ENCODE measurements at places on chromosomes 2 and 18.

DNA sequence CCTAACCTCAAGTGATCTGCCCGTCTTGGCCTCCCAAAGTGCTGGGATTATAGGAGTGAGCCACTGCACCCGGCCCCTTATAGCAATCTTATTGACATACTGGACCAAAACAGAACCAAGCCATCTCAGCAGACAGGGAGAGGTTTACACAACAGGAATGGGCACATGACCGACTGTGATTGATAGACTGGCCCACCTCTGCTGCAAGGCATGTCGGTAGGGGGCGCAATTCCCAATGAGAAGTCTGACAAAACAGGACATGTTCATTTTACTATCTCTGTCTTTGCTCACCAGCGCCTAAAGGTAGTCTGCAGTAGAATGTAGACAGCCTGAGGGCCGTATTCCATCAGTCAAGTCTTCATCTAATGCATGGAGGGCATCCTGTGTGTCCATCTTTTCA lies 2.0 kb downstream of the LYPD6B start:
- peak; percentile 47 for DNase-seq

DNA sequence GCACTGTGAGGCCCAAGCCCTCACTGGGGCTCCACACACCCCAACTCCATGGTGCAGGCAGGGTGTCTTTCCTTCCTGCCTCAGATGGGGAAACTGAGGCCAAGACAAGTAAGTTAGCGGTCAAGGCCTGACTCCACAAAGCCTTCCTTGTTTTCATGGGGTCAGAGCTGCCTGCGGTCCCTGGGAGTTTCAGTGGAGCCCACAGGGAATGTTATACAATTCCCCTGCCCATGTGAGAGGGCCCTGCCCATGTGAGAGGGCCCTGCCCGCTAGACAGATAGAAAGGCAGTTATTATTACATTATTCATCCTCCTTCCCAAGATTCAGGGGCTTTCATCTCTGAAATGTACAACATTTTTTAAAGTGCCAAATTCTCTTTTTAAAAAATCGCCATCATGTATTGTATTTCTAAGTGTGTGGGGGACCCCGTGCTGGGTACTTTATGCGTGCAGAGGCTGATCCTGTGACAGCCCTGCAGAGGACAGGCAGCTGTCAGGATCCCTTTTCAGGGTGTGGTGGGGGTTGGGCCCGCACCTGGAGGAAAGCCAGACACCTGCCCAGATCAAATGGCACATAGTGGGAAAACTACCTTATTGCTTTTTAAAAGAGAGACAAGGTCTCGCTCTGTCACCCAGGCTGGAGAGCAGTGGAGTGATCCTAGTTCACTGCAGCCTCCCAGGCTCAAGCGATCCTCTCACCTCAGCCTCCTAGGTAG lies 23.4 kb downstream of the FBLN7 start:
- DNase-seq = no peak

GRCh38 chr2:120871016-120871635 lies 135.5 kb downstream of the GLI2 start:
- no peak for DNase-seq

DNA sequence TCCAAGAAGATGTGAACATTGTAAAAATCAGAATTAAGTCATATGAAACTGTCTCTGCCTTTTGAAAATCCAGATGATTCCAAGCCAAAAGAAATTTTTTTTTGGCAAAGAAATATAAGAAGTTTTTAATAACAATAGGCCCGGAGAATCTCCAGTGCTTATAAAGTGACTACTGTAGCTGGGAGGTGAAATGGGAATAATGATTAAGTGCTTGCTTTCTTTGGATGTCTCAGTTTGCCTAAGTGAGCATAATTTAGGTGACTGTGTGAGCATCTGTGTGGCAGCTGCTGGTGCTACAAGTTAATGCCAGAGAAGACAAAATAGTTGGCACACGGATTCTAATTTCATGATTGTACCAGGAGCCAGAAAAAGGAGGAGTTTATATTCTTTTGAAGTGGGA lies 185.0 kb downstream of the LTBP1 start:
- no peak for DNase-seq

DNA sequence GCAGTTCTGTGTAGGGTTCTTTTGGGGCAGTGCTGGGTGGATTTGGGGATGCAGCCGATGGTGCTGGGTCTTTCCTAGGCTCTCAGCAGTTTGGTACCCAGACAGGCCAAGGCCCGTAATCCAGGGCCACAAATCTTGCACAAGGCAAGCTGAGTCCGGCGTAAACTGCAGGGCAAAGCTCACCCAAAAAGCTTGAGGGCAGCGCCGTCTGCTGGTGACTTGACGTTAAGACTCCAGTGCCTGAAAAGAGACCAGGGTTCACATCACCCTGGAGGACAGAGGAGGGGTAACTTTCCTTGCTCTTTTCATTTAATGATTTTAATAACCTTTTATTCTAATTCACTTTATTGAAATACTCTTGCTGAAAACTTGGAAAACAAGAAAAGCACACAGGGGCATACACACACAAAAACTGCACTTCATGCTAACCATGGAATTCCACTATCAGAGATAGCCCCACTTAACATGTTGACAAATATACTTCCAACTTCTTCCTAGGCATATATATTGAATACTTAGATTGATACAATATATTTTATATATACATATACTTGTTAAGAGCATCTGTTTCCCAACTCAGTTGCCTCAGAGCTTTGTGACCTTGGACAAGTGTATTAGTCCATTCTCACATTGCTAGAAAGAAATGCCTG lies 38.9 kb downstream of the CNGA3 start:
- DNase-seq = peak; percentile 68

DNA sequence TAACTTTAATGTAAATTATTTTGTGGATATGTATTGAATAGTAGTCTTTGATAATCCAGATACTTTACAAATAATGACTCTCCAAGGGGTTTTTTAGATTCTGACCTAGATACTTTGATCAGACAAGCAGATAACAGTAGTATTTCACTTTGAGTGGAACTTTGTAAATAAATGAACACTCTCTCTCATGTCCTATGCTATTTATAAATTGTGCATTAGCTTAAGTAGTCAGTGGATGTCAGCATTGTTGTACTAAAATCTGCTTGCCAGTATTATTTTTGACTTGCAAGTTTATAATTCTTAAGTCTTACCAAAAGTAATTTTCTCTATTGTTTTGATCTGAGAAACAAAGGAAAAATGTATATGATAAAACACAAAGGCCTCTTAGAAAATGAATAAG lies 1113.1 kb upstream of the NRXN1 start:
- no peak for DNase-seq

DNA sequence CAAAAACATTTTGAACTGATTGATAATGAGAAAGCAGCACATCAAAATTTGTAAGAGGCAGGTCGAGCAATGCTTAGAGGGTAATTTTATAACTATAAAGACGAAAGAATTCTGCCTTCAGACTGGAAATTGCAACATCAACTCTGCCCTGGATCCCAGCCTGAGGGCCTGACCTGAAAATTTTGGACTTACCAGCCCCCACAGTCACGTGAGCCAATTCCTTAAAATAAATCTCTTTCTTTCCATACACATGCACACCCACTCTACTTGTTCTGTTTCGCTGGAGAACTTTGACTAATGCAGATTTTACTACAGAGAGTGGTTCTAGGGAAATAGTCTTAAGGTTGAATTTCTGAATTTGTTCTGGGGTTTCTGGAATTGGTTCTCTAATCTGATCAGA lies 14.6 kb upstream of the ACOXL start:
- DNase-seq = no peak

GRCh38 chr18:69957747-69958146 lies 10.1 kb upstream of the CD226 start:
- no peak for DNase-seq

- DNase-seq = no peak
These were observed 152.5 kb downstream of the CYP26B1 start for GRCh38 chr2:71995067-71995665.

- DNase-seq = no peak
These were observed 1.8 kb upstream of the KCNE4 start for GRCh38 chr2:223050188-223050587.

- no peak for DNase-seq
These were observed 86.0 kb downstream of the FAM210A start for GRCh38 chr18:13640266-13640860.

DNA sequence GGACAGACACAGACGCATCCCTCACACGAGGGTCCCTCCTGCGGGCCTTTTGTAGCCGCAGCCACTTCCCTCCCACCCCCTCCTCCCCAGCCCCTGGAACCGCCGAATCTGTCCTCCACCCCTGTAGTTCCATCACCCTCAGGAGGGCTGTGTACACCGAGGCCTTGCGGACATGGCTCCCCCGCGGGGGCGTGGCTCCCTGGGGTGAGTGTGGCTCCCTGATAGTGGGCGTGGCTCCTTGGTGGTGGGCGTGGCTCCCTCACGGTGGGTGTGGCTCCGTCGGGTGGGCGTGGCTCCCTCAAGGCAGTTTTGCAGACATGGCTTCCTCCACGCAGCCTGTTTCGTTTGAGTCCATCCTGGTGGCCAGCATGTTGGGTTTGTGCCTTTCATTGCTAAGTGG lies 420.7 kb upstream of the SALL3 start:
- no peak for DNase-seq

Data from CD4-positive, alpha-beta T cell treated with Interleukin-15 for 4 hours (primary cell).